ENCODE measurements at places on chromosomes 11 and 22.

DNA sequence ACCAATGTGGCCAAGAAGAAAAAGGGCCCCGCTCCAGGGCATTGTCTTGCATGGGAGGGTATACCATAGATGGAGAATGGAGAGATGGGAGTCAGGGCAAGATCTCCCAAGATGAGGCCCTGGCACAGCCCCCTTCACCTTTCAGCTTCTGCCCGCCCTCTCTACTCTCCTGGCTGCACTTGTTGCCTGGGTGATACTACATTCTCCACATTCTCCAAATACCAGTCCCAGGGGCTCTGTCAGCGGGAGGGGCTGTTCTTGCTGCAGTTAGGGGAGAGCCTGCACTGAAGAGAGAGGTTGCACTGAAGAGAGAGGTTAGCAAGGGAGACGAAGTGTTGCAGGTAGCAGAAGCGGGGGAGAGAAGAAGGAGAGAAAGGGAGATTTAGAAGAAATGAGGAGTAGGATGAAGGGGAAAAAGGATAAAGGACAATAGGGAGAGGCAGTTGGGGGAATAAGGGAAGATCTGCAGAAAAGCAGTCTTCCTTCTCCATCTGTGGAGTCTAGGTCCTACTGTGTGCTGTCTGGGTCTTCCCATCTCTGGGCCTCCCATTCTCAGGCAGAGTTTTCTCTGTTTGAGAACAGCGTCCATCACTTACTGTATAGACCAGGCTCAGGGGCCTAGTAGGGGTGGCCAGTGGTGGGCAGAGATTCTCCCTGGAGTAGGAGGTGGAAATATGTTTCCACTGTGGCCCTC, 8.0 kb downstream of the PHLDB1 start:
- DNase-seq = peak; percentile 47

- DNase-seq = no peak
Observed at GRCh38 chr22:47586038-47586437, 823.6 kb downstream of the TBC1D22A start.

DNA sequence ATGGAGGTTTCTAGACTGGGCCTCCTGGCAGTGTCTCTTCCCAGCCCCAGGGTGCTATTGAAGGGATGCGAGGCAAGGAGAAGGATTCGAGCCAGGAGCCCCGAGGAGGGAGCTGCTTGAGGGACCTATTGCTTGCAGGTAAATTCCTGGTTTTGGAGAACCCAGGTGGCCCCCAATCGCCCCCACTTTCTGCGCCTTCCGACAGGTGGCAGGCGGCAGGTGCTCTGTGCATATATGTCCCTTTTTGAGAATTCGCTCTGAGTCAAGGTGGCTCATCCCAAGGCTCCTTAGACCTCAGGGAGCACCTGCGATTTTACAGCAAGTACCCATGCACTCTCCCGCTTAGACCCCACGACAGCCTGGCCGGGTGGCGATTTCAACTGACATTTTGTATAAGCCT, 40.3 kb upstream of the SHISAL1 start:
- no peak for DNase-seq

GRCh38 chr11:44913502-44913901, 37.2 kb downstream of the TP53I11 start:
- no peak for DNase-seq

DNA sequence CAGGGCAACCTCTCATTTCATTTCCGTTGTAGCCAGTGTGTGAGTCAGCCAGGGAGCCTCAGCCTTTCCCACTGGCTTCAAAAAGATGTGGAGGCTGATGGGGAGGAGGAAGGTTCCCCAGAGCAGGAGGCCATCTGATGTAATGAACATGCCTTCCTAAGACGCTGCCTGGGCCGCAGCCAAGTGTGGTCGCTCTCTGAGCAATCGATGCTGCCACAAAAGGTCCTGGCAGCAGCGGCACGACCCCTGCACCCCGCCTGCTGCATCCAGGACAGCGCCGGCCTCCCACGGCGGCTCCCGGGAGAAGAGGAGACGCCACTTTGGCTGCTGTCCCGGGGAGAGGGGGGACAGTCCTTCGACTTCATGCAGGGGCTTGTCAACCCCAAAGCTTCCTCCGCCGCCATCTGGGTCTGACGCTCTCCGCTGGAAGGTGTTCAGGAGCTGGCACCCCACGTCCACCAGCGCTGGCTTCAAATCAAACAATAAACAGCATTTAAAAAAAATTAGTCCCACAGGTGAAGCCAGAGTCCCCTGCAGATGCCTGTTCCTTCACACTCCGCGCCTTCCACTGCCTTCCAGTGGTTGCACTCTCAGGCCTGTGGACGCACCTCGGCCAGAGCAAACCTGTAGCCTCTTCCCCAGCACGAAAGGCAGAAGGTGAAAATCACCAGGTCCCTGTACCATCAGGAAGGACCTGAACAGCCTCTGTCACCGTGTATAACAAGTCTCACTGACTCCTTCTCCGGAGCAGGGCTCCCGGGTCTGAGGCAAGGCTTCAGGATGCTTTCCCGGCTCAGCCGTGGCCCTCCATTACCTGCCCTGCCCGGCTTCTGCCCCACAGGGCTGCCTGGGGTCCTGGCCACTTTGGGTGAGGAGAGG, 930.7 kb downstream of the BRD1 start:
- no peak for DNase-seq

DNA sequence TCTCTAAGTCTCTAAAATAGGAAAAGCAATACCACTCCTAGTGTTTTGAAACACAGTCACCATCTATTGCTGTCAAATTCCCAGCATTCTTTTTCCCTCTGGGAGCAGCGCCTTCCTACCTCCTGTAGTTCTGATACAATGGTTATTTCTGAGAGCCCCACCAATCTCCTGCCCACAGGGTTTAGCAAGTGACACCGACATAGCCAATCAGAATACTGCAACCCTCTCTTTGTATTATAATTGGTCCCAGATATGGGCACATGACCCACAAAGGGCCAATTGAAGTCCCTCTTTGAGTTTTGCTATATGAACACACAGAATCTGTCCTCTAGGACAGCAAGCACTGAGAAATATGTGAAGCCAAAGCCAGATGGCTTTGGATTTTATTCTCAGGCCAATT, 16.9 kb upstream of the ARHGAP42 start:
- DNase-seq = no peak

- no peak for DNase-seq
Observed at GRCh38 chr11:20248121-20248772, 88.0 kb upstream of the DBX1 start.

- no peak for DNase-seq
Observed at GRCh38 chr11:90332415-90332814, 109.6 kb upstream of the CHORDC1 start.

DNA sequence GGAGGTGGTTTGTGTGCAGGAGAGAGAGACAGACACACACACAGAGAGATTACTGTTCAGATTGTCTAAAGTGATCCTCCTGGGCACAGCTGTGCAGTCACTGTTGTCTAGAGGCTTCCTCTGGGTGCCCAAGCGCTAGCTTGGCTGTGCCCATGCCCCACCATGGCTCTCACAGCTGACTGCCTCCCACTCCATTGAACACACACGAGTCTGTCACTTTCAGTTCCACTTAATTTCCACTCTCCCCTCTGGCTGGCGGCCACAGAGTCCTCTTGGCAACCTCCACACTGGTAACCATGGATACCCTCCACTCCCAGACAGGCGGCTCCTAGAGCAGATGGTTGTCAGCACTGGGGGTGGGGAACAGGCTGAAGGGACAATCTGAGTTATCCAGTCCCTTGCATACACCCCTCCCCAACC, 29.1 kb downstream of the MAP6 start:
- no peak for DNase-seq

DNA sequence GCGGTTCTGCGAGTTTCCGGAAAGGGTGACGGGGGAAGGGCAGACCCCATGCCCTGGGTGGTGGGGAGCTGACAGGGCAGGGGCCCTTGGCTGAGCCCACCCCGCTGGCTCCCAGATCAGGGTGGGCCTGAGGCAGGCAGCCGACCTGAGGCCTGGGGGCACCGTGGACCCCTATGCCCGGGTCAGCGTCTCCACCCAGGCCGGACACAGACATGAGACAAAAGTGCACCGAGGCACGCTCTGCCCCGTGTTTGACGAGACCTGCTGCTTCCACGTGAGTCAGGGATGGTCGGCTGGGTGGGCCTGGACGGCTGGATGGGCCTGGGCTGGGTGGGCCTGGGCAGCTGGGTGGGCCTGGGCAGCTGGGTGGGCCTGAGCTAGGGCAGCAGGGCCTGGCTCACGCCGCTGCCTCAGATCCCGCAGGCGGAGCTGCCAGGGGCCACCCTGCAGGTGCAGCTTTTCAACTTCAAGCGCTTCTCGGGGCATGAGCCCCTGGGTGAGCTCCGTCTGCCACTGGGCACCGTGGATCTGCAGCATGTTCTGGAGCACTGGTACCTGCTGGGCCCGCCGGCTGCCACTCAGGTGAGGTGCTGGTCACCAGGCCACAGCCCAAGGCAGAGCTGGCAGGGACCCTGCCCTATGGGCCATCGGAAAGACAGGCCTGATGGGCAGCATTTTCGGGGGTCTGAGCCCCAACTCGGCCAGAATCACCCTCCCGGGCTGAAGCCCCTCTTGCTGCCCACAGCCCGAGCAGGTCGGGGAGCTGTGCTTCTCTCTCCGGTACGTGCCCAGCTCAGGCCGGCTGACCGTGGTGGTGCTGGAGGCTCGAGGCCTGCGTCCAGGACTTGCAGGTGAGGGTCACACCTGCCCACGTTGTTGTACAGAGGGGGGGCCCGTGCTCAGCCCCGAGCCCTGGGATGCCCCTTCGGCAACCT, 1.5 kb downstream of the SYT8 start:
- DNase-seq = no peak

DNA sequence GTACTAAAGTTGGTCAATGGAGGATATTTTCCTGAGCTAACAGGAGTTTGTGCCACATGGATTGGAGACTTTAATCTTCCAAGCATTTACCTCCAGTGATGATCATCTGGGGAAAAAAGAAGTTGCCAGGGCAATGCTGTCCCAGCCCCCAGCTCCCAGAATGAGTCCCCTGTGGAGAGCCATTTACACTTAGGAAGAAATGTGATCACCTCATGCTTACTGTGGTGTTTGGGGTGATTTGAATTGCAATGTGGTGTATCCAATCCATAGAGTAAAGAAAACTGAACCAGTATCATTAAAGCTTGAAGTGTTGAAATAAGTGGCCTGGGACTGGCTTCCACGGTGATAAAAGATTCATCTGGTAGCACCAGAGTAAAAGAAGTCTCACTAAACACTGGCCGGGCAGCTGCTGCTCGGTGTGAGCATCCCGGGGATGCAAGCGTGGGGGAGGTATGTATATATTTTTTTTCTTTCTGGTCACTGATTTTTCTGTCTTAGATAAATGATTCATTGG, 117.2 kb upstream of the NTM start:
- no peak for DNase-seq

DNA sequence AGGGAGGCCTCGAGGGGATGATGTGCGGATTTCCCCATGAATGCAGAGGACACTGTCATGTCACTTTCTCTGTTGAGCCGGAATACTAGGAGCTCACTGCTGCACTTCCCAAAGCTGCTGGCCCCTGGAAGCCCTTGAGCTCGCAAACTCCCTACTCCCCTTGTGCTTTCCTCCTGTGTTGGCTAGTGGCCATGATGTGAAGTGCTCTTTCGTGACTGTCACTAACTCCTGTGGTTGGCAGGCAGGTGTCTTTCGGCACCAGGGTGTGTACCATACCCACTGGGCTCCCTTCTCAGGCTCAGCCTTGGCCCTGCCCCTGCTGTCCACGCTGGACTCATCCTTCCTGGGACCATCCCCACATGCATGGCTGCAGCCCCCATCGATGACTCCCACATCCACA, 86.2 kb downstream of the BTBD10 start:
- DNase-seq = no peak

GRCh38 chr11:70024773-70025045, 53.4 kb upstream of the ANO1 start:
- DNase-seq = no peak

- no peak for DNase-seq
Observed at GRCh38 chr11:105829084-105829483, 193.0 kb downstream of the MSANTD4 start.

GRCh38 chr11:31958076-31958735, 132.7 kb upstream of the RCN1 start:
- peak; percentile 33 for DNase-seq

GRCh38 chr11:33454264-33454663, 197.1 kb downstream of the HIPK3 start:
- no peak for DNase-seq

- DNase-seq = no peak
Observed at GRCh38 chr11:12507391-12507790, 130.0 kb downstream of the PARVA start.

GRCh38 chr11:95512682-95513081, 276.9 kb downstream of the FAM76B start:
- no peak for DNase-seq

DNA sequence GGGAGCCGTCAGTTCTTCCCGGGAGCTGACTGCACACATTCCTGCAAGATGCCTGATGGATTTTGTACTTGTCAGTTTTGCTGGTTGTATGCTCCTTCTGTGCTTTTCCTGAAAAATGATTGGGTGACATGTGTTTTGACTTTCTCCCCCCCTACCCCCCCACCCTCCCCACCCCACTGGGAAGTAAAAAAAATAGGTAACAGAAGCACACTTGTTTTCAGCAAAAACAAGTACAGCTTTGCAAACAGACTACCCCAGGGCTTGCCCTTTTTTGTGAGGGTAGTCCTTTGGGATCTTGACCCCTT, 1.1 kb downstream of the PPFIA1 start:
- no peak for DNase-seq

GRCh38 chr22:49116486-49117120, 711.1 kb downstream of the BRD1 start:
- DNase-seq = no peak

DNA sequence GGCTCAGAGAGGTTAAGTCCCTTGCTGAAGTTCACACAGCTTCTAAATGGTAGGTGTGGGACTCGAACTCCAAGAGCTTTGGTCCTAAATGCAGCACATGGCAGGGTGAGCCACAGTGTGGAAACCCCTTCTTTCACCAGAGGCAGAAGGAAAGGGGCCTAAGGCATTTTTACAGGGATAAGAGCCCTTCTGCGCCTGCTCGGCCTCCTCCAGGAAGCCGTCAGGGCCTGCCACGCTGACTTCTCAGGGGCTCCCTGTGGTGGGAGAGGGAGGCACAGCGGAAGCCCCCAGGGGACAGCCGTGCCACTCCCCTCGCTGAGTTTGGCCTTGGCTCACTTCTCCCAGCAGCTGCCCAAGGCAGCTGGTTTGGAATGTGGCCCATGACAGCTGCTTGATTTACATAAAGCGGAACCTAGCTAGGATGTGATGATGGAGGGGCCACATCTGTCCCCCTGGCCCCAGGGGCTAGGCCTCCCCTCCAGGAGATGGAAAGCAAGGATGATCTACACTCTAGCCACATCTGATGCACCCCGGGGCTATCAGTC, 35.4 kb downstream of the CD82 start:
- no peak for DNase-seq

- no peak for DNase-seq
Observed at GRCh38 chr22:49274754-49275380, 552.8 kb downstream of the BRD1 start.

- no peak for DNase-seq
Observed at GRCh38 chr11:44403176-44403575, 93.2 kb upstream of the ALX4 start.

DNA sequence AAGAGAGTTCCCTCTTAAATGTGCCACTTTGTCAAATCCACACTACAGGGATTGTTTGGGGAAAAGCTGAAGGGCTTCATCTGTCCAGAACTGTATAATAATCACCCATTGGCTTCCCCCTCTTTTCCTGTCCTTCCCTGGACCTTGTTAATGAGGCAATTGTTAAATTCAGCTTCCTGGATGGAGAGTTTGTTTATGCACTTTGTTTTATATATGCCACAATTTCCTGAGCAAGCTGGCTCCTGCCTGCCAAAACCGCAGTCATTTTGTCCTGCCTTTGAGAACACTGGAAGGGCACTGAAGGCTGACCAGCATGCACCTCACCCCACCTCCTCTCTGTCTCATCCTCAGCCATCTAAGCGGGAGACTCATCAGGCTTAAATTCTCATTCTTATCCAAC, 86.2 kb downstream of the MSANTD4 start:
- DNase-seq = no peak
